PC-3 (cell line): ENCODE measurements at places on chromosomes 7 and 10. TPM values are rescaled to one million over a fixed set of nuclear protein-coding genes. Genes with fewer than 3 reads are reported as not detected.

DNA sequence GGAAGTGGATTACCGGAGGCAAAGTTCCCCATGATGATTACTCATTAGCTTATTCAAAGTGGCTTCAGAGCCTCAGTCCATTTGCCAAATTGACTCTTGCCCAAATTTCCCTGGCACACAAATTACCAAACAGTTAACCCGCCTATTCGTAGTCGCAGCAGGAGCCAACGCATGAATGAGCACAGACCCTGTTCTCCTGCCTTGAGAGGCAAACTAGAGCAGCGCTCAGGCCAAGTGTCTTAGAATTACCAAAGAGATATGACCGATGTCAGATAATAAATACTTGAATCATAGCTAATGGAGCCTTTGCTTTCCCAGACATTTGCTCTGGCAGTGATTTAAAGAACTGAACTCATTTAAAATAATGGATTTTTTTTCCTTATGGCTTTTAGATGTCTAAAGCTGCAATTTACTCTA is 64.9 kb downstream of the CTTNBP2 start:
- DNase-seq = no peak

- DNase-seq = no peak
Measured at GRCh38 chr10:27247006-27247405, 6.4 kb upstream of the ACBD5 start.

Gene MOGAT3
- total RNA-seq = not detected in 2 replicates

Gene PRKAR2B
- 0.29 and 1.5 TPM in 2 replicates for total RNA-seq

Gene OR9A2
- not detected in 2 replicates for total RNA-seq

DNA sequence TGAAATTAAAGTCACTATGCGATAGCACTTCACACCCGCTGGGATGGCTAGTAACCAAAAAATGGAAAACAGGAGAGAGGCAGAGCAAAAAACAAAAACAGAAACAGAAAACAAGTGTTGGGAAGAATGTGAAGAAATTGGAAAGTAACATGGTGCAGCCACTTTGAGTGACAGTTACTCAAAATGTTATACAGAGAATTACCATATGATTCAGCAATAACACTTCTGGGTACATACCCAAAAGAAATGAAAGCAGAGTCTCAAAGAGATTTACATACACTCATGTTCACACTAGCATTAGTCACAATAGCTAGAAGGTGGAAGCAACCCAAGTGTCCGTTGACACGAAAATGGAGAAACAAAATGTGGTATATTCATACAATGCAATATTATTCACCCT is 88.6 kb upstream of the KCNIP2 start:
- no peak for DNase-seq

Gene CNTNAP2
- total RNA-seq = 1.5 and 1.8 TPM in 2 replicates

- no peak for DNase-seq
Measured at GRCh38 chr7:44046321-44047061, 2.0 kb downstream of the DBNL start.

Gene C10orf143
- total RNA-seq = 0.29 TPM in 1 of 2 replicates, not detected in the other

DNA sequence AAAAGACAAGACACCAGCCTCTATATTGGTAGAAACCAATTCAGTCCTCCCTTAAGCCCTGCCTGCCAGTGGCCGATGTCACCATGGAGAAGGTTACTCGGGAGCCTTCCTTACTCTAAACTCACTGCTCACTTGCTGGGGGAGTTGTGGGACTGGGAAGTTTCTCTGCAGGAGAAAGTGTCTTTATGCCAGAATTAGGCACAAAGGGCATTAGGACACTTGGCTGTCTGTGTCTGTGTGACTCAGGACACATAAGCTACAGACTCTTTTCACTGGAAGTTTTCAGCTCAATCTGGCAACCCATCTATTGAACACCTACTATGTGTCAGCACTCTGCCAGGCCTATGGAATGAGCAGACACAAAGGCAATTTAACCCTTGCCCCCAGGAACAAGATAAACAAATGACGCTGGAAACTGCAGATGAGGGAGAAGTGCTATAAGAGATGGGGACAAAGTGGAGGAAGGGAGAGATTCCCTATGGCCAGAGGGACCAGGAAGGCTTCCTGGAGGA is 49.5 kb upstream of the CACUL1 start:
- no peak for DNase-seq

DNA sequence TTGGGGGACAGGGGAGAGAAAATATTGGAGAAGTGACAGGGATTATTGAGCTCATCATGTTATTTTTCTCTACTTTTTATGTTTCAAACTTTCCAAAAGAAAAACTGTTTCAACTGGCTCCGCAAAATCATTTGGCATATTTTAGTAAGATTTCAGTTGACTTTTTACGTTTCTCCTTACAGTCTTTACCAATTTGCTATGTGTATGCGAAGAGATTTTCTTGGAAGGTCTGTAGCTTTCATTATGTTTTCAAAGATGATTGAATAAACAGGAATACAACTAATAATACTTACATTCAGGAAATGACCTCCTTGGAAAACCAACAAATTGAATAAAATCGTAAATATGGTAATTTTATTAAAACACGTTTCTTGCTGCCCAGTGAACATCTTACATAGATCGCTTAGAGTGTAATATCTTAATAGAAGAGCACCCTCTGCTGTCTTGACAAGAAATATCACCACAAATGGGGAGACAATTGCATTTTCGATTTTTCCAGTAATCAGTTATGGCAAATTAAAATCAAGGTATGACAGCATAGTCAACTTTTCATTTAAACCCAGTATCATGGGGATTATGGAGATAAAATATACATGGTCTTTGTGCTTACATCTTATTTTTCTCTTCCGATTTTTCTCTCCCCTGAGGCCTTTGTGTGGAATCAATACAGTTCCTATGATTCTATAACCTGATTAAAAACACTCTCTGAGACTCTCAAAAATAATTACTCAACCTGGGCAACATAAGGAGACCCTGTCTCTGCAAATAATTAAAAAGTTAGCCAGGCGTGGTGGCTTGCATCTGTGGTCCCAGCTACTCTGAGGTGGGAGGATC is 43.1 kb downstream of the MBL2 start:
- DNase-seq = peak; percentile 95

- DNase-seq = peak; percentile 76
Measured at GRCh38 chr10:106540645-106541044, 623.9 kb downstream of the SORCS1 start.

DNA sequence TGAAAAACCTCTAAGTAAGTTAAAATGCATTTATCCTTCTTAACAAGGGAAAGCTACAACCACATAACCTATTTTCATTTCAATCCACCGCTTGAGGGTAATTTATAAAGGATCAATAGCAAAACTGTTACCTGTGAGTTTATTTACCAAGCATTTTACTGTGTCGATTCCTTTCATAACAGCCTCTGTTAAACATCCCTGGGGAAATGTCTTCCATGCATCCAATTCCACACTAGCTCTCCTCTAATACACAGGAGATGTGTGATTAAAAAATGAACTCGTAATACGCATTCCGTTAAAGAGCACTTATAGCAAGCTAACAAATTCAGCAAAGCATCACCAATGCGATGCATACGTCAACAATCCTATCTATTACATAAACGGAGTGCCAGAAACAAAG is 185.7 kb downstream of the SFMBT2 start:
- no peak for DNase-seq

GRCh38 chr10:14382022-14382421 is 51.3 kb upstream of the FRMD4A start:
- DNase-seq = no peak

DNA sequence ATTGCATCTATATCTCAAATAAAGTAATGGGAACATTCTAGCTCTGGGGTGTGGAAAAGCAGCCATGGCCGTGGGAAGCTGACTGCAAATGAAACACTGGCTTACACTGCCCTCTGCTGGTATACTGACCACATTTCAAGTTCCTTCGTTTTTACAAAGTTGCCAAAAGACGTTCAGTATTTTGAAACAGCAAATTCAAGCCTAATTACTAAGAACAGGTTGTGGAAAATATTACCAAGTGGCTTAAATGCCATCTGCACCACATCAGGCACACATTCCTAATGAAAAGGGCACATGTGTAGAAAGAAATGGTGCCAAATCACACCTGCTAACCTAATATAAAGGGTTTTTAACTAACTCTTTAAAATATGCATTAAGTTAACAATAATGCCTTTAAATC is 83.9 kb downstream of the JAZF1 start:
- DNase-seq = peak; percentile 71
